ENCODE measurements at places on chromosomes 4 and X.

DNA sequence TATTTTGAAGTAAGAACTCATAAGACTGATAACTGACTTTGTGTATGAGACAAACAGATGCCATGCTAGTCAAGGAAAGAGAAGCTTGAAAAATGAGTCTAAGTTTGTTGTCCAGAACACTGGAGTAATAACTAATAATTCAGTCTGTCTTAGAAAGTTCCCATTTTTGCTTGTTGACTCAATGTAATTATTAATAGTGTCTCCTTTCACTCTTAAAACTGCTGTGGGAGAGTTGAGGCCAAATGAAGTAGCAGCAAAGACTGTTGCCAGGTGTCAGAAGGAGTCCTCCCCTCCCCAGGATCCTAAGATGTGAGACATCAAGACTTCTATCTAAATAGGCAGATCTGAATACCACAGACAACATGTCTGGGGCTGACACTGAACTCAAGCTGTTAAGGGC is 20.8 kb upstream of the FAM13A start:
- no peak for DNase-seq

GRCh38 chr4:63786171-63786570 is 623.1 kb downstream of the TECRL start:
- DNase-seq, result no peak

GRCh38 chr4:23290656-23291055 is 597.9 kb downstream of the GBA3 start:
- no peak for DNase-seq

DNA sequence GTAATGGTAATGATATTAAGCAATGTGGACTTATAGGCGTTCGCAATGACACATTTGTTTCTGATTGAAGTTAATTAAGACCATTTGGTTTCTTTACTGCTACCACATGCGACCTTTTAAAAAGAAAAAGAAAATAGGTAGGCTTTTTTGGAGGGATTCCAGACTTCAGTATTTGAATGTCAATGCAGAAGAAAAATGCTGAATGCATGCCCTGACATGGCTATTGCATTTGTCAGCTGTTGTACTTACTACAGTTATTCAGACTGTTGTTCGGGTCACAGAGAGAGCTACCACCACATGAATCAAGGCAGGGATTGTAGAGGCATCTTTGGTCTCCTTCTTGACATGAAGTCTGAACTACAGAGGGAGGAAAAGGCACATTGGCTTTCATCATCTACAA is 163.7 kb downstream of the CORIN start:
- no peak for DNase-seq

- no peak for DNase-seq
These were observed 77.0 kb upstream of the ENPP6 start for GRCh38 chr4:184294606-184295133.

DNA sequence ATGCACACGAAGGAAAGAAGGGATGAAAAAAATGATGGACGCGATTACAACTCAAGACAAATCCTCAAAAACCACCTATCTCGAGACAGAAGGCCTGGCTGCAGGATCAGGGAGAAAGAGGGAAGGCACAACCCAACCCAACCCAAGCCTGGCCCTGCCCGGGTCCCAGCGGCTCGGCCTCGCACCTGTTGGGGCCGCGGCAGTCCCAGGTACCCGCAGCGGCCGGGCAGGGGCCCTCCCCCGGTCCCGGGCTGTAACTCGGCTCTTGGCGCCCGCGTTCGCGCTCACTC is 464 bp downstream of the RASGEF1B start:
- DNase-seq, result no peak

DNA sequence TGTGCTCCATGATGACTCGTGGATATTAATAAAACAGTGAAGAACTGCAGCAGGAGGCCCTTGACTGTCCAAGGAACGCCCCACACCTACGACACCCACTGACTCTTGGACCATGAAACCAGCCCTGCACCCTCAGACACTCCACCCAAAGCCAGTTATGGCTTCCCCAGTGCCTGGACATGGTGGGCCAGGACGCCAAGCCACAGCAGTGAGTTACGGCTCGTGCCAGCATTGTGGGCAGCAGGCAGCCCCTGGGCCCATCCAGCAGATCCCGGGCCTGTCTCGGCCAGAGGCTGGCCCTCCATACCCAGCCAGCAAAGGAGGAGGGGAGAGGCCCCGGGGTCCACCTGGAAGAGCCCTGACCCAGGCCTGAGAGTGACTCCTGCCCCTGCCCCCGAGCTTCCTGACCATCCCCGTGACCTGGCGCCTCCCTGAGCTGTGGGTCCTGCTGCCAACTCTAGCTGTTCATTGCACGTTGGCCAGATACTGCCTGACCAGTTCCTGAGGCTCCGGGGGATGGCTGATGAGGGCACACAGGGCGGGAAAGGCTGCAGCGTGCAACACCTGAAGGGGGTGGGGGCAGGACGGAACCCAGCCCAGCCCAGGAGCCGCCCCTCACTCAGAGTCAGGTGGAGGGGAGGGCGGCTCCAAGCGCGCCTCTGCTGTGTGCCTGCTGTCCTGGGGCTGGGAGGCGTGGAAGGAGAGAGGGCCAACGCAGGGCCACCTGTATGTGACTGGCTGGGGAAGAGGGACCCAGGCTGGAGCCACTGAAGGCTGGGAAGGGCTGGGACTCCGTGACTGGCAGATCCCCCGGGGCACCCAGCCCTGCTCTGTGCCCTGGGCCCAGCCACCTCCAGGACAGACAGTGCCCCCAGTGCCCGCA is 739 bp downstream of the SLC49A3 start:
- DNase-seq, result no peak

DNA sequence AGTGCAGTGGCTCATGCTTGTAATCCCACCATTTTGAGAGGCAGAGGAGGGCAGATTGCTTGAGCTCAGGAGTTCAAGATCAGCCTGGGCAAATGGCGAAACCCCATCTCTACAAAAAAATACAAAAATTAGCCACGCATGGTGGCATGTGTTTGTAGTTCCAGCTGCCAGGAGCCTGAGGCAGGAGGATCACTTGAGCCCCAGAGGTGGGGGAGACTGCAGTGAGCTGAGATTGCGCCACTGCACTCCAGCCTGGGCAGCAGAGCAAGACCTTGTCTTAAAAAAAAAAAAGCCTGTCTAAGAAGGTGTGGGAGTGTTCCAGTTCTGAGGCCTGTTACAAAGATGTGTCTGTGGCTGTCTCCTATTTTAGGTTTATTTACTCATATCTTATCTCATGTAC is 38.0 kb downstream of the PI4K2B start:
- DNase-seq, result no peak

- no peak for DNase-seq
These were observed 120.8 kb downstream of the ANK2 start for GRCh38 chr4:113170115-113170804.

DNA sequence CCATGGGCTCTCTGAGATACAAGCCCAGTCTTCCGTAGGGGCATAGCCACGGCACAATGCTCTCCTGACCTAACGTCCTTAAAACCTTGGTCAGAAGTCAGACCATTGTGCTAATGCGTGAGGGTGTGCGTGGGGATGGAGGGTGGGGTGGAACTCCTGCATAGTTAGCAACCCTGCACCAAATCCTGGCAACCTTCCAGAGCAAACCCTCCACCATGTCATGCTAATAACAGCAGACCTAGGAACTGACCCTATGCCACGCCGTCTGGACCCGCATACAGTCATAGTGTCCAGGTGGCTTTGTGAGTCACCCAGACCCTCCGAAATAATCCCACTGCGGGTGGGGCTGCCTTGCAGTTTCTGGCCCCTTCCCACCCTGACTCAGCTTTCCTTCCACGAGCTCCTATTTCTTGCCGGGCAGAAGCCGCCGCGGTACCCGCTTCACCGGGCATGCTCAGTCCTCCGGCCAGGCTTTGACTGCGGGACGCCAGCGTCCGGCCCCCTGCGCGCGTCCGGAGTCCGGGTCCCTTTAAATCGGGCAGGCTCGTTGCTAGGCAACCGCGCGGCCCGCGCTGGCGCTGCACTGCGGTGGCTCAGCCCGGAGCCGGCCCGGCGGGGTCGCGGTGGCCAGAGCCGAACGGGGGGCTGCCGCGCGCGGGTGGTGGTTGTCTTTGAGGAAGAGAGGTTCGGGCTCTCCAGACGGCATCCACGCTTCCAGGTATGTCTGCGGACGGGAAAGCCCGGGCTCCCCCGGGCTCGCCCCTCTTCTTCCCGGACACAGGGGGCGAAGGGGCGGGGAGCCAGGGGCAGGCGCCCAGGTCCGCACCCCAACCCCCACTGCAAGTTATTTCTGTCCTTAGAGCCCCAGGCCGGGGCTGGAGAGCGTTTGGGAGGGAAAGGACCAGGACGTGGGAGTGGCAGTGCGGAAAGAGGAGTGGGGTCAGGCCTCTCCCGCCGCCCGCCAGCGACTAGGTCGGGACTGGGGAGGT is at the start of gene CCDC160:
TSS of gene CCDC160 (plus strand) at position 557 of the 989 bp plus-strand sequence. CDS start 7,619 bp downstream, outside the sequence.
- peak; percentile 73 for DNase-seq

DNA sequence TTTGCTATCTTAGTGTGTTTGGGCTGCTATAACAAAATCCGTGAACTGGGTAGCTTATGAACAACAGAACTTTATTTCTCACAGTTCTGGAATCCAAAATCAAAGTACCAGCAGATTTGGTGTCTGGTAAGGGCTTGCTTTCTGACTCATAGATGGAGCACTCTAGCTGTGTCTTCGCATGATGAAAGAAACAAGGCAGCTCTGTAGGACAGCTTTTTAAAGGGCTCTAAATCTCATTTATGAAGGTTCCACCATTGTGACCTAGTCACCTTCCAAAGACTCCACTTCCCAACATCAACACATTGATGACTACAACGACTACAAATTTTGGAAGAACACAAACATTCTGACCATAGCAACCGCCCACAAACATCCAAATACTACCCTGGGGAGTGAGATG is 158.6 kb upstream of the LCORL start:
- DNase-seq, result no peak

GRCh38 chrX:153434801-153435200 is 11.1 kb downstream of the TREX2 start:
- DNase-seq, result no peak

GRCh38 chr4:169131556-169132208 is 121.6 kb upstream of the CBR4 start:
- DNase-seq, result no peak

GRCh38 chr4:178339769-178340168 is 897.5 kb upstream of the AGA start:
- no peak for DNase-seq

DNA sequence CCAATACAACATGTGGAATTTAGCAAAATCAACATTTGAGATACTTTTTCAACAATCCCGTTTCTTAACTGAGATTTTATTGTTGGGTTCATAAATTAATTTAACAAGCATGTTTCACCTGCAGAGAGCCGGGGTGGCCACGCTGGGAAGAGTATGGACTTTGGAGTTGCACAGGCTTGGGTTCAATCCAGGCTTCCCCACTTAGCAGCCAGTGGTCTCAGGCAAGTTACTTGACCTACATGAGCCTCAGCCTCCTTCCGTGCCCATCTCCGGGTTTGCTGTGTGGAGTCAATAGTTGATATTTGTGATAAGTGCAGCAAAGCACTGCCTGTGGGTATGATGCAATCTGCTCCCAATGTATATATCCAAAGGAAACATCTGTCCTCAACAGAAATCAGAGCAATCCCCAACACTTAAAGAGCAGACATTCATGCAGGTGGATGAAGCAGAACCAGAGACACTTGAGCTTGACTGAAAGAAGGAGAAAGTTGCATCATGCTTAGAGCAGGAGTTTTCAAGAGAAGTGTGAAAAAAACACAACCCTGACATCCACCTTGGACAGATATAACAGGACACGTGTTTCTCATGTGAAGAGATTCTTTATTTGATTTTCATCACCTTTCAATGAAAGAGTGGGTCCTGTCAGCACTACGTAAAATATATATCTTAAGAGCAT is 5.1 kb downstream of the CYTL1 start:
- DNase-seq, result no peak

DNA sequence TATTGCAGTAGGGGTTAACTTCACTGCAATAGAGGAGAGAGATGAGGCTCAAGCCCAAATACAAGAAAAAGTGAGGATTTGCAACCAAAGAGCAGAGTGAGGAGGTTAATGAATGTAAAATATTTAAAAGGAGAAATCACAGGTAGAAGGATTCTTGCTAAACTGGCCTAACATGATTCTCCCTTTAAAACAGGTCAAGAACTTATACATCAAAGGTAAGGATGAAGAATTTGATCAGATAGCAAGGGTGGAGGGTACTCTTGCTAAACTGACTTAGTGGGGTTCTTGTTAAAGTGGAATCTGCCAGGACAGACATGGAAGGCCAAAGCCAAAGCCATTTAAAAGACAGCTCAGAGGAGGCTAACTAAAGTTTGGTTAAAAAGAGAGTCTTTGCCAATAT is 193.0 kb downstream of the GABRB1 start:
- DNase-seq, result no peak

GRCh38 chrX:133726642-133727041 is 258.8 kb downstream of the GPC3 start:
- no peak for DNase-seq

GRCh38 chr4:67438975-67439374 is 106.3 kb downstream of the CENPC start:
- no peak for DNase-seq

- DNase-seq, result no peak
These were observed 7.8 kb upstream of the CHRNA9 start for GRCh38 chr4:40327340-40327739.

DNA sequence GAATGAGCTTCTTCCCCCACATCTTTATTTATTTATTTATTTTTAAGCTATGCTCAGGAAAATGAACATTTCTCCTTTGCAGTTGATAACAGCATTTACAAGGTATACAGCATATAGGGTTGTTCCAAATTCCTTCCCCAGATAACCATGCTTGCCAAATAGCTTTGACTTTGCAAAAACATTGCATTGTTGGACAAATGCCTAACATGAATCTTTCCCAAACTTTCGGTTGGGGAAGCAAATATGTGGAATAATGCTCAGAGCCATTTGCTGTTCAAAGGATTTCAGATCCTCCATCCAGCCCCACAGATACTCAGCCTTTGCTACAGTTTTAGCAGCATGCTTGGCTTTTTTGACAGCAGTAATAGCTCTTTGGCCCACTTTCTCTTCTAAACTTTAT is 127.2 kb upstream of the AGA start:
- no peak for DNase-seq

DNA sequence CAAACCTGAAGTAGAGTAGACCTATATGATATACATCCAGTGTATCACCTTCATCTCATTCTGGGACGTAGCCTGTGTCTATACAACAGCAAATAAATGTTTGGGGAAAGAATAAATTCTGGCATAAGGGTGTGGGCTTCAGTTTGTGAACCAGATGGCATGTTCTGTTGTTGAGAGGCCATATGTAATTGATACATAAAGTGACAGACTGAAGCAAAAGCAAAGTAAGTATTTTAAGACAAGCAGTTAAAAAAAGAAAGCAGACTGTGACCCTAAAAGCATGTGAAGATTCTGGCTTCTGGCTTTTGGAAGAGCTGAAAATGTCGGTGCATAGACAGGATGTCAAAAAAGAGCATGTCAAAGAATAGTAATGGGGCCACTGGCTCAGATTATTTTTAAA is 22.9 kb downstream of the MID2 start:
- DNase-seq, result no peak
